ENCODE measurements at places on chromosomes 7 and 10. TPM values are rescaled to one million over a fixed set of nuclear protein-coding genes. Genes with fewer than 3 reads are reported as not detected.

The PIK3AP1 gene
- 4.4 TPM for polyA plus RNA-seq

The CALCR gene
- polyA plus RNA-seq = not detected

The ASB13 gene
- 13.5 TPM for polyA plus RNA-seq

The CLCN1 gene
- polyA plus RNA-seq = not detected

The KIF11 gene
- polyA plus RNA-seq = 0.37 TPM

The RTKN2 gene
- polyA plus RNA-seq = 0.08 TPM

The PDE6C gene
- not detected for polyA plus RNA-seq

The TSPAN12 gene
- polyA plus RNA-seq = 9.2 TPM

The TMEM140 gene
- 6.2 TPM for polyA plus RNA-seq

The ZNF248 gene
- 2.3 TPM for polyA plus RNA-seq

The TECPR1 gene
- polyA plus RNA-seq = 15.2 TPM

The TMEM270 gene
- polyA plus RNA-seq = 0.08 TPM

The NPY4R gene
- not detected for polyA plus RNA-seq

The SPDYE16 gene
- 0.05 TPM for polyA plus RNA-seq

The KIAA1549 gene
- polyA plus RNA-seq = 0.22 TPM

The PKD2L1 gene
- not detected for polyA plus RNA-seq

The SAP25 gene
- polyA plus RNA-seq = 2.9 TPM

The HHEX gene
- polyA plus RNA-seq = 15.5 TPM

The CAMK2B gene
- polyA plus RNA-seq = 0.28 TPM

The BAIAP2L1 gene
- 5.3 TPM for polyA plus RNA-seq

The STAMBPL1 gene
- 2.6 TPM for polyA plus RNA-seq

The CALML5 gene
- polyA plus RNA-seq = 0.09 TPM

The CFAP69 gene
- 5.5 TPM for polyA plus RNA-seq

The CYP2C18 gene
- 0.22 TPM for polyA plus RNA-seq

The NYAP1 gene
- polyA plus RNA-seq = 0.83 TPM

The ADCY1 gene
- 2.7 TPM for polyA plus RNA-seq

The ZNF239 gene
- 2.2 TPM for polyA plus RNA-seq

The ELAPOR2 gene
- polyA plus RNA-seq = 6.9 TPM

The EBLN1 gene
- polyA plus RNA-seq = not detected

The MSMB gene
- polyA plus RNA-seq = not detected

The ZNF488 gene
- polyA plus RNA-seq = not detected

The AFAP1L2 gene
- 11.0 TPM for polyA plus RNA-seq
